ENCODE measurements at places on chromosomes 4 and X.

GRCh38 chrX:10979956-10980355, 131.2 kb upstream of the HCCS start:
- DNase-seq = no peak

GRCh38 chrX:129091097-129091496, 432.2 kb downstream of the SMARCA1 start:
- no peak for DNase-seq

DNA sequence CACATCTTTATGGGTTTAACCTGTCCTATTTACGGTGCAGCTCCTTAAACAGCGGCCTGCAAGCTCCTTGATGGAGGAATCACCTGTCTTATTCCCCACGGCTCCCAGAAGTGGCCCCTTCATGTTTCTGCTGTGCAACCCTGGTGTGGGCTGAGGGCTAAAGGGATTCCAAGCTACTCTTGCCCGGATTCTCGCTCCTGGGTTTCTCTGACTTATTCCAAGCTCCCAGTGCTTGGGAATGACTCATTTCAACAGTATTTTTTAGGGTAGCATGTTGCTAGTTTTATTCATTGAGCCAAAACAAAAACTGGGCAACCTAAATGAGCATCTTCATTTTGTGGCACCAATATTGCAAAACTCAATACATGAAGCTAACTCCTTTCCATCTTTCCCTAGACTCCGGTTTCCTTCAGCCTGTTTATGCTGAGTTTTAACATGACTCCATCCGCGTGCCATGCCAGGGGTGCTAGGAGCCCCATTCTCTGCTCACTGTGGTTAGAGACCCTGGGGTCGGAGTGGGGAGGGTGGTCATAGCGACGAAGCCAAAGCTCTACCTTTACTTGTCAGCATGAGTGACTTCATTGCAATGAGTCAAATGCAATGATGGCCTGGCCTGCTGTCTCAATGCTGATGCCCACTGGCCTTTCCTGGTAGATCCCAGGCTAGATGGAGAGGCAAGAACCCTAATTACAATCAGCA, 349.7 kb downstream of the NR3C2 start:
- DNase-seq = no peak

DNA sequence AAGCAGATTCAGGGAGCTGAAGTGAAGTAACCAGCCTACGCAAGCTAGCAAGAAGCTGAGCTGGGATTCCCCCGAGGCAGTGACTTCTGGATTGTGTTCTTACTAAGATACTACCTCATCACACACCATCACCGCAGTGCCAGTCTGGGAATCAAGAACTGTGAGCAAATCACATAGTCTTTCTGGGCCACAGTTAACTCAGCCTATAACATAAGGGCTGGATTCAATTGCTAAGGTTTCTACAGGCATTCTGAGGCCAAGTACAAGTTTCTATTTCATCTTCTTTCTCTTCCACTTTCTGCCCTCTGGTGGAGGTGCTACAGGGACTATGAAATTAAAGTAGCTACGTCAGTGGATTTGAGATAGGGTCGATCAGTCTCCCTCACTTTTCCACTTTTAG, 1.4 kb upstream of the CORIN start:
- DNase-seq = no peak

DNA sequence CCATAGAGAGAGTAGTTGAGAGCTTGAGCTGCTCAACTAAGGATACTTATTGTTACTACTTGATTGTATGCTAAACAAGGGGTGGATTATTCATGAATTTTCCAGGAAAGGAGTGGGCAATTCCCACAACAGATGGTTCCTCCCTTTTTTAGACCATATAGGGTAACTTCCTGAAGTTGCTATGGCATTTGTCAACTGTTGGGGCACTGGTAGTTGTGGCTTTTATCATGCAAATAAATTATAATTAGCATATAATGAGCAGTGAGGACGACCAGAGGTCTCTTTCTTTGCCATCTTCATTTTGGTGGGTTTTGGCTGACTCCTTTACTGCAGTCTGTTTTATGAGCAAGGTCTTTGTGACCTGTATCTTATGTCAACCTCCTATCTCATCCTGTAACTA, 1403.5 kb upstream of the PABPC4L start:
- no peak for DNase-seq

GRCh38 chr4:82645936-82646565, 84.3 kb upstream of the TMEM150C start:
- no peak for DNase-seq

- DNase-seq = no peak
These were observed 68.5 kb downstream of the CEP44 start for GRCh38 chr4:174352061-174352819.

DNA sequence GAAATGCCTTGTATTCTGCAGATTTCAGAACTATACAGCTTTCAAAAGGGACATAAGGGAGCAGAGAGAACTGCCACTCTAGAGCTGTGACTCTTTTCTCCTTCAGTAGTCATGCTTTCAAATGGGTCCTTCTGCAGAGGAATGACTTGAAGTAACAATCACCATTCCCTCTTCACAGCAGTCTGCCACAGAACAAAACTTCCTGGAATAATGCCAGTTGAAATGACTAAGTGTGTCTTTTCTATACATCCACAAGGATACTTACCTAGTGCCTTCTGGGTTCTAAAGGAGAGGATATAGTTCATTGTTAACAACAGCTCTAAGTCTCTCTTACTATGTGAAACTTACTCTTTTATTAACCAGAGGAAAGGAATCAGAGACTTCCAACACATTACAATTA, 515.4 kb upstream of the ATOH1 start:
- DNase-seq = no peak

GRCh38 chrX:122188751-122189150, 995.3 kb upstream of the GRIA3 start:
- no peak for DNase-seq

DNA sequence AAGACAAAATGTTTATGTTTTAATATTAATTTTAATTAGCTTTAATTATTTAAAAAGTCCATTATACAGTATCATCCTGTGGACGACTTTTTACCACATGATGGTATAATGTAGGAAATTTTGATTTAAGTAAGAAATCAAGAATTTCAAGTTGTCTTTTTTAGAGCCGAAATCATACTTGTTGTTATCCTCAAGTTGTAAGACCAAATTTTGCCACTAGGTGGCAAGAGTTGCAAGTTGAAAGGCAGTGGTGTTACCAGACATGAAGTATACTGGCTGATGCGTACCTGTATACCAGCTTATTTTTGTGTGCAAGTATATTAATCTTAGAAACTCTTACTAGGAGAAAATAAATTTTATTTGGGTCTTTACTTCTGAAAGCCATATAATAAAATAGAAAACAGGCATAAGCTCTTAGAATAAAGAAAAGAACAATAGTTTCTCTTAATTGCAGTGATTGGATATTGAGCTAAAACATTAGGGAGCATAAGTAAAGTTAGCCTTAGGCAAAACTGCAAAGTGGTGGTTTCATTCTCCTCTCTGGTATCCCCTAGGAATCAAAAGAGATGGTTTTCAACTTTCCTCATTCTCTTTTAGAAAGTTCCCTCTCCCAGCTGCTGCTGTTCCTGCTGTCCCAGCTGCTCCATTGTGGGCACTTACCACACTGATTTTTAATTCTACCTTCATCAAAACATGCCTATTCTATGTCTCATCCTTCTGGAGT, 118.0 kb upstream of the WDFY3 start:
- no peak for DNase-seq

- DNase-seq = no peak
These were observed 75.3 kb downstream of the DHRSX start for GRCh38 chrX:2425286-2426071.

GRCh38 chrX:40922307-40922706, 162.9 kb upstream of the USP9X start:
- no peak for DNase-seq

GRCh38 chrX:41716222-41716621, 7.8 kb upstream of the GPR82 start:
- no peak for DNase-seq

- DNase-seq = peak; percentile 14
These were observed 703.0 kb downstream of the ARAP2 start for GRCh38 chr4:35541146-35541887.

- no peak for DNase-seq
These were observed 279.2 kb upstream of the BOD1L1 start for GRCh38 chr4:13906727-13907126.

GRCh38 chr4:48173056-48173991, 39.3 kb upstream of the TXK start:
- no peak for DNase-seq

GRCh38 chrX:38437093-38437492, 84.7 kb downstream of the OTC start:
- no peak for DNase-seq

DNA sequence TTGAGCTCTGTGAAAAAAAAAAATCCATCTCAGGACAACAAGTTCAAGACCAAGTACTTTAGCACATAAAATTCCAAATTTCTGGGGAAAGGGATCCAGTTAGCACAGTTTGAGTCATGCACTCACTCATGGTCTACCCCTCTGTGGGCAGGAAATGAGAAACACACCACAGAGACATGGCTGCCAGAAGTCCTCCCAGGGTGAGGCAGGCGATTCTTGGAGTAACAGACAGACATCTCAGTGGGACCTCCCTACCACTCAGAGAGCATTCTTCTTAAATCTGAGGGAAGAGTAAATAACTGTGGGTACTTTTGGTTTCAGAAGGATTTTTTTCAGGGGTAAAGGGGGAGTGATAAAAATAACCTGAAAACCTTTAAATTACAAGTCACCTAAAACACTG, 14.1 kb downstream of the CXCL1 start:
- no peak for DNase-seq

DNA sequence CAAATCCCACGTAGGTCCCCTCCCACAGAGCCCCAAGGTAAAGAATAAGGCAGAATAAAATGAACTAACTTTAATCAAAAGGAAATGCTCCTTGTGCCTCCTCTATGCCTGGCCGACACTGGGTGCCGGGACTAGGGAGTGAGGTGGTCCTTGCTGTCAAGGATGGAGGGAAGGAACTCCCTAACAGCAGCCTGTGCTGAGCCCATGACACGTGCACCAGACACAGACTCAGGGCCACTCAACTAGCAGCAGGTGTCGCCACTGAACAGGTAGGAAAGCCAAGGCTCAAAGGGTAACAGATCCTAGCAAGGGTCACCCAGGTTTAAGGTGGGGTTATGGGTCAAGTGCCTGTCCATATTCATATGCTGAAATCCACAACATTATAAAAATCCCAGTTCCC, 29.2 kb downstream of the MSX1 start:
- no peak for DNase-seq

DNA sequence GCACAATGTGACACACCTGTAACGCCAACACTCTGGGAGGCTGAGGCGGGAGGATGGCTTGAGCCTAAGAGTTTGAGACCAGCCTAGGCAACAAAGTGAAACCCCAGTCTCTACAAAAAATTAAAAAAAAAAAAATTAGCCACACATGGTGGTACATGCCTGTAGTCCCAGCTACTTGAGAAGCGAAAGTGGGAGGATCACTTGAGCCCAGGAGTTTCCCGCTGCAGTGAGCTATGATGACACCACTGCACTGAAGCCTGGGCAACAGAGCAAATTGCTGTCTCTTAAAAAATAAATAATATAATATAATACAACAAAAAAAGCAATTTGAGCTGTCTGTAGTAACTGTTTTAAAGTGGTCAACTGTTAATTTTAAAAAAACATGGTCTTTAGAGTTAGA, 13.2 kb downstream of the SPOCK3 start:
- DNase-seq = no peak

GRCh38 chr4:182451441-182451840, 208.2 kb downstream of the TENM3 start:
- DNase-seq = no peak

DNA sequence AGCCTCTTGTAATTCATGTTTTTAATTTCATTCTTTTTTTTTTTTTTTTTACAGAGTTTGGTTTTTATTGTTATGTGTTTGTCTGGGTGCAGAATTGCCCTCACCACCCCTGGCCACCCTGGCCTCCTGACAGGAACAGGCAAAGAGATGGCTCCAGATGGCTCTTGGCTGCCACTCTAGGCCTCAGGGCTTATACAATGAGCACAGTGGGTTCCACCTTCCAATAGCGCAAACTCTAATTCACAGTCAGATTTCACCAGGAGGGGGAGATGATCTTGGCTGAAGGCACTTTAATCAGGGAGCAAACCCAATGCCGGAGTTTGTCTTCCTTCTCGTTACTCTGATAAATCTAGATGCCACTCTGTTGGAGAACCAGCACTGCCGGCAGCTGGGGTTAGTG, 24.8 kb downstream of the CPE start:
- DNase-seq = no peak

DNA sequence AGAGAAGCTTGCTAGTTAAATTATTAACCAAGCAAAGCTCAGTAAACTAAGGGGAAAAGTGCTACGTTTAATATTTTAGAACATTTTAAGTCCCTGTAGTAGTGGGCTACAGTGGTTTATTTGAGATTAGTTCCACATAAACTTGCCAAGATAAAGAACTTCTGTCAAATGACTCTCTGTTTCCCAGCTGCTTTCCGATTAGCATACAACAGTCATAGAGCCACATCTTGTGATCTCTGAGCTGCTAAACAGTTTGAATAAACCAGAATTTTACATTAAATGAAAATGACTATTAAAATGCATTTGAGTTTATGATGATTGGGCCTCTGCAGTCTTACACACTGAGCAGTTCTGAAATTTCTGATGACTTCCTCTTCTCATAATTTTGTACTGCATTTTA, 568.5 kb downstream of the IQCM start:
- DNase-seq = no peak

- no peak for DNase-seq
These were observed 118.0 kb upstream of the MYOZ2 start for GRCh38 chr4:119017636-119018035.

DNA sequence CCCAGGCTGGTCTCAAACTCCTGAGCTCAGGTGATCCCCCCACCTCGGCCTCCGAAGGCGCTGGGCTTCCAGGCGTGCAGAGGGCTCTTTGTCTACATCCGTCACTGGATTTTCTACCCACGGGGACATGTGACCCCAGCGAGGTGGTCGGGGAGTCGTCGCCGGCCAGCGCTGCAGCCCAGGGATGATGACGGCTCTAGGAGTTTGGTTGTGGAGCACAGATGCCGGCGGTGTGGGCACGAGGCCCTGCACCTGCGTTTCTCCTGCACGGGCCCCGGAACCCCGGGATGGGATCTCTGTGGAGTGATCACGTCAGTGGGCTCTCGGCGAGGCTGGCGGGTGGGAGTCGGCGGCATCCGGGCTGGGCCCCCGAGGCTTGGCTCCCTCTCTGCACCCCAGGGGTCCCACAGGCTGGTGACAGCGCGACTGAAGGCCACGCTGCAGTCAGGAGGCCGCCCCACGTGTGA, 9.1 kb upstream of the GTPBP6 start:
- peak; percentile 24 for DNase-seq

DNA sequence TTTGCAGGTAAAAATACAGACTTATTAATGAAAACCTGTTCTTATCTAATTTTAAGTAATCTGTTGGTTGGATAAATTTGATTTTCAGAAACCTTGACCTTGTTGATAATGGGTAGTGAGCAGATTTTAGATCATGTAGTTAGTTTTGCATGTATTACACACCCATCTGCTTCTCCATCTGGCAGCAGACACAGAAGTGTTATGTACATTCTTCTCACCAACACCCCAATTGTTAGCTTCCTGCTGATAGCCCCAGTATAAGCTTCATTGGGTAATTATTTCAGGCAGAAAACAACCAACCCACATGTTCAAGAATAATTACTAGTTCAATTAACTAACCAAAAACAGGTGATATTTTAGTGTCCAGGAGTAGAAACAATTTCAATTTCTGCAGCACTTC, 1740.5 kb upstream of the AGA start:
- no peak for DNase-seq

Measured in Right ventricle myocardium superior (tissue), 1 donor.